ENCODE measurements at places on chromosomes 11 and 22.

DNA sequence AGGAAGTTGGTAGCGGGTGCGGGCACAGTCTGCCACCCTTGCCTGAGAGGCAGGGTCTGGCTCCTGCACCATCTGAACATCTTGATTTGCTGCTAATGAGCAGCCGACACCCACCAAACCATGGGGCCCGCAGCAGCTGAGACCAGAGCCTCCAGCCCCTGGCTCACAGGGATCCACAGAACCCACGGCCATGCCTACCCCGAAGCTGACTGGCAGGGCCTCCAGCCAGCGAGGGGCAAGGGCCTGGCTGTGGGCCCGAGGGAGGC is 171.5 kb upstream of the NTM start:
- DNase-seq: no peak

DNA sequence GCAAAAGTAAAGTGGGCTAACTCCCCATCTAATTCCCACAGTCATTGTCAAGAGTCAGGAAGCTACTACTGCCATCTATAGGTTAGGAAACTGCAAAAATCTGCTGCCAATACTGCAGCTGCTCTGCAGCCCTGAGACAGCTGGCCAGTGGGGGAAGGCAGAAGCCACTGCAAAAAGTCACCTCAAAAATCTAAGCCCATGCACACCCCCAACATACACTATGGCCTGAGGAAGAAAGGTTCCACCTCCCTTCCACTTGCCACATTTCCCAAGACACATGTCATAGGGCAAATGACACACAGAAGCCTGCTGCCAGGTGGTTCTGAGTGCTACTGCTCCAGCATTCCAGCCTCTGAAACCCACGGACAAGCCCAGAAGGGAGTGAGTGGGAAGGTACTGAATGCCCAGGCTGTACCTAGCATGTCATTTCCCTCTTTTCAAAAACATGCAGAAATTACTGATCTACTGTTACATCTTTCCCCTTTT is 36.9 kb downstream of the DGCR2 start:
- peak; percentile 44 for DNase-seq

DNA sequence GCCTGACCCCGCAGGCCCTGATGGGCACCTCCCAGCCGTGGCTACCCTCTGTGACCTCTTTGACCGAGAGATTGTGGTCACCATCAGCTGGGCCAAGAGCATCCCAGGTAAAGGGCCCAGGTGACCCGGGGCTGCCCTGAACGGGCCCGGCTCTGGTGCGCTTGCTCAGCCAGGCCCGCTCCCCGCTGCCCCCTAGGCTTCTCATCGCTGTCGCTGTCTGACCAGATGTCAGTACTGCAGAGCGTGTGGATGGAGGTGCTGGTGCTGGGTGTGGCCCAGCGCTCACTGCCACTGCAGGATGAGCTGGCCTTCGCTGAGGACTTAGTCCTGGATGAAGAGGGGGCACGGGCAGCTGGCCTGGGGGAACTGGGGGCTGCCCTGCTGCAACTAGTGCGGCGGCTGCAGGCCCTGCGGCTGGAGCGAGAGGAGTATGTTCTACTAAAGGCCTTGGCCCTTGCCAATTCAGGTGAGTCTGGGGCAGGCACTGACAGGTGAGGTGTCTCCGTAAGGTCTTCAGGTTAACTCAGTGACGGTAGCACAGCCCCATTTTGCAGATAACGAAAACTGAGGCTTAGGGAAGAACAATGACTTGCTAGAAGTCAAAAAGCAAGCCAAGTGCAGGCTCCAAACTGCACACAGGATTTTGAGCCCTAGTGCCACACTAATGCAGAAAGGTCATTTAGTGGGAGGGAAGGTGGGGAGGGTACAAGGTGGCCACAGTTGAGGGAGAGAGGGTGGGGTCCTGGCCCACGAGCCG is 2.4 kb downstream of the TRMT112 start:
- DNase-seq: no peak

DNA sequence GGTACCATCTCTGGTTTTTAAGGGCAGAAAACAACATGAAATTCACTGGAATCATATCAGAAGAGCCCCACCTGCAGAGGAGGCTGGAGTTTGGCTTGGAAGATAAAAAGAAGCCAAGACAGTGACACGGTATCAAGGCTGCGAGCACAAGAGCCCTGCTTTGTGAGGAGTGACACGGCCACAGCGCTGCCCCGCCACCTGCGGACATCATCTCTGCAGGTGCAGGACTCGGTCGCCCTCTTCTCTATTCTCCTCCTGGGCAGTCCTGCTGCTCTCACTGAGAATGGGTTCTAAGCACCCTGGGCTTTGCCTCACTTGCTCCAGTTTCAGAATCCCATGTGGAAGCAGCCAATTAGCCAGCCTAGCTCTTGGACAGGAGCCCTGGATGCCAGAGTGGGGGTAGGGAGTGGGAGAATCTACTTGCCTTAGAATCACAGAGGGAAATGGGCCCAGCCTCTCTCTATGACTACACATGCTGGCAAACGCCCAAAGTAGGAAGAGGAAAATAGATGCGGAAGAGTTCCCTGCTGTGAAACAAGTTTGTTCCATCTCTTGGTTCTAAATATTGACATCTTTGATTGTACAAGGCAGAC is 17.1 kb downstream of the APOL4 start:
- no peak for DNase-seq

DNA sequence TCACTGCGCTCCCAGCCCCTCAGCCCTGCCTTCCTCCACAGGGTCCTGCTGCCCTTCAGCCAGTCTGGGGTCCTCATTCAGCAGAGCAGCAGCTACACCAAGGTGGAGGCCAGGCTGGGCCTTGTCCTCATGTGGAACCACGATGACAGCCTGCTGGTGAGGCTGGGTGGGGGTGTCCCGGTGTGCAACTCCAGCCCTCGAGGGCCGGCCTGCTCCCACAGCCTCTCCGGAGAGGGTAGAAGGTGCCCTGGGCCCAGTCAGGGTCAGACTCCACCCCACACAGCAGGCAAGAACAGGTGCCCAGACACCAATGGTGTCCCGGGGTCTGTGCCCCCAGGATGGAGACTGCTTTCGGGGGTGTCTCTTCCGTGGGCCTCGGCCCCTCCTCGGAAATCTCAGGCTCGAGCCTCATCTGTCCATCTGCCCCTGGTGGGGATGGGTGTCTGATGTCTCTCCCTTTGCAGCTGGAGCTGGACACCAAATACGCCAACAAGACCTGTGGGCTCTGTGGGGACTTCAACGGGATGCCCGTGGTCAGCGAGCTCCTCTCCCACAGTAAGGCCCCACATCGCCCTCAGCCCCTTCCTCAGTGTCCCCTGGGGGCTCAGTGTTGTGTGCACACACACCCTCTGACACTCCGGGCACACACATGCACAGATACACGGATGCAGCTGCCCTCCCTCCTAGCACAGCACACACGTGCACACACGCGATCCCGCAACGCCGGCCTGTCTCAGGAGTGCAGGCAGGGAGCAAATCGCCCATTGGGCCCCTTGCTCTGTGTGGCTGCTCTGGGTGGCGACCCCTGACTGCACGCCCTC is 4.9 kb downstream of the MUC5AC start:
- DNase-seq: no peak

DNA sequence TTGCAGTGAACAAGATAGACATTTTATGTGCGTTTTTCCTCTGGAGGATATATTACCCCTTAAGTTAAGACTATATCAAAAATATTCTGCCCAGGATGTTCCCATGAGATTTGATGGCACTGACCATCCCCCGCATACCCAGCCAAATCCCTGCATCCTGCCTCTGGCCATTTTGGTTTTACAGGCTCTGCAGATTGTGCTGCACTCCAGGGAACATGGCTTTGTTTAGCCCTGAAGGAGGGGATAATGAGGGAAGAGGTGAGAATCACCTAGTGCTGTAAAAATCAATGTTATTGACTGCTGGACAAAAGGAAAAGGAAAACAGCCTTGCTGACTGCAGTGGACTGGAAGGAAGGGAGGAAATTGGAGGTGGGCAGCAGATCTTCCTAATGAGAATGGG is 717.4 kb downstream of the DLG2 start:
- DNase-seq: no peak

GRCh38 chr11:113162592-113162962 is 151.8 kb upstream of the TTC12 start:
- peak; percentile 69 for DNase-seq

DNA sequence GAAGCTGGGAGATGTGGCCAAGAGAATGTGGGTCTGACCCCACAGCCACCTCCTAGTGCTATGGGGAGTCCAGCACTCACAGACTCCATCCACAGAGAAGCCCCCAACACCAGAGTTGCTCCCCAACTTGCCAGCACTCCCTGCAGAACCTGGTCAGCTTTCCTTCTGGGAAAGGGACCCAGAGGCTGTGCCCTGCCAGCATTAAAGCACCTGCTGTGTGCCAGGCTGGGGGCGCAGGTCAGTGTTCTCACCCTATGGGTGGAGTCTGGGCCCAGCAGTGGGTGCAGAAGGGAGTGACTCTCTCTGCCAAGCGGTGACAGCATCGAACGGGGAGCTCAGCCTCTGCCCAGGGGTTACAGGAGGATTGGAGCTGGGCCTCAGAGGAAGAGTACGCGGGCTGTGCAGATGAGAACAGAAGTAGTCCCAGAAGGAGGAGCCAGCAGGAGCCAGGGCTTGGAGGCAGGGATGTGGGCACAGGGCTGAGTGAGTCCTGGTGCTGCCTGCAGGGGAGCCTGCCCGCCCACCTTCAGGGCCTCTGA is 114.4 kb downstream of the MPPED1 start:
- DNase-seq: no peak

DNA sequence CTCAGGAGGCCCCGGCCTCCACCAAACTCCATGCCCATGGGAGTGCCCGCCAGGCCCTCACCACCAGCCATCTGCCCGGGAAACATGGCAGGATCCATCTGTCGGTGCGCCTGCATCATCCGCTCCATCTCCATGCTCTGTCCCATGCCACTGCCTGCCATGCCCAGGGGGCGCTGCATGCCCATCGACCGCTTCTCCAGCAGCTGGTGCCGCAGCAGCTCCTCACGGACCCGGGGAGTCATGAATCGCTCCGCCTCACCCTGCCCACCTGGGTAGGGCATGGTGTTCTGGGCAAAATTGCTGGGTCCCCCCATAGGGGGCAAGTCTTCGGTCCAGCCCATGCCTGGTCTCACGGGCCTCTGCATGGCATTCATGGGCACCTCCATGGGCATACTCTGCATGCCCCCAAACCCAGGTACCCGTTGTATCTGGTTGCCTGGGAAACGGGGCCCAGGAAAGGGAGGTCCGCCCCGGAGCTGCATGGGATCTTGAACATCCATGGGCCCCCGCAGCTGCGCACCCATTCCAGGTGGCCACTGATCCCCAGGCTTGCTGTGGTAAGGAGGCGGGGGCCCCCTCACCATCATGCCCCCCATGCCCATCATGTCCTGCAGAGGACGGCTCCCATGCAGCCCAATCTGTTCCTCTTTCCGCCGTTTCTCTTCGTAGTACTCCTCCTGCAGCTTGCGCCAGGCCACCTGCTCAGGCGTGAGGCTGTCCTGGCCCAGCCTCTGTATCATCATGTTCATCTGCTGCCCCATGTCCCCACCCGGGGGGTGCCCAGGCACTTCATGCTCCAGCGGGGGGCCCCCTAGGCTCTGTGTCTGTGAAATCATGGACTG is 18.0 kb downstream of the CXCR5 start:
- no peak for DNase-seq

GRCh38 chr11:118245936-118246562 is 6.1 kb downstream of the MPZL3 start:
- DNase-seq: no peak

DNA sequence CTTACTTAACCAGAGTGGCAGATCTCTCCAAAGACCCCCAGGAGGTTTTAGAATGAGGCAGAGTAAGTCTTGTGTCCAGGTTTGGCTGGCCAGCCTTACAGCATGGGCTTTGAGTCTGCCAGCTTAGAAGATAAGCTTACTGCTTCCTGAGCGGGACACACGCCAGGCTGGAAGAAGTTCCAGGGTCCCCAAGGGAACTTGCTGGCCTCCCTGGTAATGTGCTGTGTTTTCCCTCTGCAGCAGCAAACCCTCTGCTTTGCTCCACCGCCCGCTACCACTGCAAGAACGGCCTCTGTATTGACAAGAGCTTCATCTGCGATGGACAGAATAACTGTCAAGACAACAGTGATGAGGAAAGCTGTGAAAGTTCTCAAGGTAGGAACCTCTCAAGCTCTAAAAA is 154.2 kb downstream of the LDLRAD3 start:
- peak; percentile 18 for DNase-seq

DNA sequence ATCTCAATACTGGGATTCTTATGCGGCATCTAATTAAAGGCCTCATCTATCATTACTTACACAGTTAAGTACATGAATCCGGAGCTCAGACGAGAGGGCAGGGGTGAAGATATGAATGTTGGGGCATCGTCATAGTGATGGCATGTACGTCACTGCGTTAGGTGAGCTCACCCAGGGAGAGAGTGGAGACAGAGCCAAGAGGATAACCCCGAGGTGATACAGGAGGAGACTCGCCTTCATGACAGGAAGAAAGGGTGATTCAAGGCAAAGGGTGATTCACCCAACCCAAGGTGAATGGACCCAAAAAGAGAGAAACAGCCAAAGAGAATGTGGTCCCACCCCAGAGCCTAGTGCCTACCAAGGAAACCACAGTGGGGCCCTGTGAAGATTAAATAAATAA is 132.9 kb upstream of the BLID start:
- no peak for DNase-seq

GRCh38 chr11:11568651-11569229 is 53.1 kb downstream of the GALNT18 start:
- no peak for DNase-seq
